Pulmonary artery endothelial cell (primary cell): ENCODE measurements at places on chromosomes 11 and 22. TPM values are rescaled to one million over a fixed set of nuclear protein-coding genes. Genes with fewer than 3 reads are reported as not detected.

- DNase-seq, result no peak
Measured at GRCh38 chr11:12126344-12127019, 16.1 kb downstream of the MICAL2 start.

- no peak for DNase-seq
Measured at GRCh38 chr11:5489576-5490357, 1.3 kb downstream of the OR52D1 start.

- no peak for DNase-seq
Measured at GRCh38 chr11:106399624-106400023, 322.2 kb downstream of the AASDHPPT start.

GRCh38 chr22:49924113-49924833, 5.8 kb downstream of the CRELD2 start:
- no peak for DNase-seq

DNA sequence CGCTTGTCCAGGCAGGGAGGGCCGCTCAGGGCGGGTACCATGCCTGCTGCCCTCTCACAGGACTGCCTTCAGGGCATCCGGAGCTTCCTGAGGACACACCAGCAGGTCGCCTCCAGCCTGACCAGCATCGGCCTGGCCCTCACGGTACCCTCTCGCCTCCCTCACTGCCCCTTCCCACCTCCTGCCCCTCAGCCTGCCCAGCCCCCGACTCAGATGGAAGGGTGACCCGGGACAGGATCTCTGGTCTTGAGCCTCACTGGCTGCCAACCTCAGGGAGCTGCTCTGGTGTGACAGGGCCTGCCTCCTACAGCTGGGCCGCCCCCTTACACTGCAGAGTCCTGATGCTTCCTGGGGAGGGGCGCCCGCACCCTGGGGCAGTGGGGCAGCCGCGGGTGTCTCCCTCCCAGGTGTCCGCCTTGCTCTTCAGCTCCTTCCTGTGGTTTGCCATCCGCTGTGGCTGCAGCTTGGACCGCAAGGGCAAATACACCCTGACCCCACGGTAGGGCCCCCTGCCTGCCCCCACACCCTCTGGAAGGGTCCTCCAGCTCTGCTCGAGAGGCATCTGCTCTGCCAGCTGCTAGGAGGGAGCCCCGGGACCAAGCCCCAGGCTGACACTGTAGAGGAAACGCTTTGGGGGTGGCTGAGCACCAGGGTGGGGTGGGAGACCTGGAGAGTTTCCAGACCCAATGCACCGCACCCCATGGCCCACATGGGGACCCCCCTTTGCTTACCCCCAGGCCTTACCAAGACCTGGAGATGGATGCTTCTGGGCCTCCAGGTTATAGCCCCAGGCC, 14.6 kb downstream of the TSPAN32 start:
- no peak for DNase-seq

GRCh38 chr22:19779685-19780268, 19.2 kb downstream of the TBX1 start:
- no peak for DNase-seq

The ZBTB16 gene
- total RNA-seq, result 17.3 and 41.7 TPM in 2 replicates

- no peak for DNase-seq
Measured at GRCh38 chr11:93861808-93862207, 11.4 kb upstream of the VSTM5 start.

DNA sequence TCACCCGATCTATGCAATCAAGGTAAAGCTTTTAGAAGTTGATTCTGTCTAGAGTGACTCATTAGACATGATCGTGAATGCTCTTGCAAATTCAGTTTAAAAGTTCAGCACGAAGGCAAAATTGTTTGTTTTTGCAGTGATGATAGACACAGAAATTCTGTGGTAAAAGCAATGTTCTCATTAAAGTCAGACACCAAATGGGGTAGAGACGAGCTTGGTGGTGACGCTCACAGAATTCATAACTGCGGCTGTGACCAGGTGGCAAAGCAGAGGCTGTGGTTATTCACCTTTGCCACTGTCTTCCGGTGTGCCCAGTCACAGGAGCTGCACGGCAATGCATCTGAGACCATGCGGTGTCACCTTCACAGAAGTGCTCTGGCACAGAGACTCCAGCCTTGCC, 83.4 kb downstream of the WNT7B start:
- DNase-seq, result no peak

The DRICH1 gene
- 0.13 TPM in 1 of 2 replicates, not detected in the other for total RNA-seq

The SHISAL1 gene
- under 0.01 TPM in 1 of 2 replicates, not detected in the other for total RNA-seq

- no peak for DNase-seq
Measured at GRCh38 chr11:90587896-90588295, 365.0 kb upstream of the CHORDC1 start.

The OR51G2 gene
- not detected in 2 replicates for total RNA-seq

DNA sequence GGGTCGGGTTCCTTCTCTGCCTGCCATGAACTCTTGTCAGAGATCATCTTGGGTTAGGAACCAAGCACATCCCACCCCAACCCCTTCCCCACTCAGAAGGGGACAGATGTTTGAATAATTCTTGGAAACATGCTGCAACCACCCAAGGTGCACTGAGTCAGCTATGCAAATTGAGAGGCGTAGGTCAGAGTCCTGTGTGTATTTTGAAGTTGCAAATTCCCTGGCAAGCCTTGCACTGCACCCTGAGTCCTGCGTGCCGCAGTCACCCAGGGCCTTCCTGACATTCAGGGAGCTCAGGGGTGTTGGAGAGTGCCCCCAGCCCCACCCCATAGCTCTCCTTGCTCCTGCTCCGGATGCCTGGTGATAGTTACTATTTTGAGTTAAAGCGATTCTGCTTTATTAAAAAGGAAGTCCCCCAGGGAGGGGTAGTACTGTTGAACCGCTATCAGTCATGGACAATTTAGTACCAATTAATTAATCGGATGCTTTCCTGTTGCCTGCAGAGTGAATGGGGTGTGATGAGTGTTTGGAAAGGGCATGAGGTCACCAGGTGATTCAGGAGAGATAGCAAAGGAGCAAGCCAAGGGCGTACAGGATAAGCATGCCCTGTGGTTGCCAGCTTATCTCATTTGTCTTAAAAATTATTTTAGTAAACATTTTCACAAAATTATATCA, 123.7 kb downstream of the GRIK4 start:
- DNase-seq, result no peak

DNA sequence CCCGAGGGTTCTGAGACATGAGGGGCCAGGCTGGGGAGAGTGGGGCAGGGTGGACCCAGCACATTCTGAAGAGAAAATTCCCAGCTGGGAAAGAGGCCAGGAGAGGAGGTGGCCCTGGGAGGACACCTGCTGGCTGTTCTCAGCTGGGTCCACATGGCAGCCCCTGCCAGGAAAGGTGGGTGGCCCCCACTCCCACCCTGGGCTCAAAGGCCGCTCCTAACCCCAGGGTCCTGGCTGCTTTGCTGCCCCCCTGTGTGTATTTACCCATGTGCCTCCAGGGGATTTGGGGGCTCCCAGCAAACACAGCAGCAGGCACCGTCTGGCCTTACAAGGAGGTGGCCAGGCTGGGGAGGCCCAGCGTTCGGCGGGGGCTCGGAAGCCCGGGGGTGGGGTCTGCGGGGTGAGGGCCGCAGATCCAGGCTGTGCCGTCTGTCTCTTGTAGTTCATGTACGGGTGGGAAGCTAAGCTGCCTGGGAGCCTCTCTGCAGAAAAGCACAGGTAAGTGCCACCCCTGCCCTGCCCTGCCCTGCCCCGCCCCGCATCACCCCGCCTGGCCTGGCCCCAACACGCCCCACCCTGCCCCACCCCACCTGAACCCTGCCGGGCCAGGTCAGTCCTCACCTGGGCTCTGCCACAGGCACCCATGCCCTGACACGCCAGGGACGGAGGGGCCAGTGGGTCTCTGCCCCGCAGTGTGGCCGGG, 10.6 kb downstream of the MUC5B start:
- DNase-seq, result no peak

- DNase-seq, result no peak
Measured at GRCh38 chr22:35601743-35602615, 15.2 kb downstream of the MB start.

DNA sequence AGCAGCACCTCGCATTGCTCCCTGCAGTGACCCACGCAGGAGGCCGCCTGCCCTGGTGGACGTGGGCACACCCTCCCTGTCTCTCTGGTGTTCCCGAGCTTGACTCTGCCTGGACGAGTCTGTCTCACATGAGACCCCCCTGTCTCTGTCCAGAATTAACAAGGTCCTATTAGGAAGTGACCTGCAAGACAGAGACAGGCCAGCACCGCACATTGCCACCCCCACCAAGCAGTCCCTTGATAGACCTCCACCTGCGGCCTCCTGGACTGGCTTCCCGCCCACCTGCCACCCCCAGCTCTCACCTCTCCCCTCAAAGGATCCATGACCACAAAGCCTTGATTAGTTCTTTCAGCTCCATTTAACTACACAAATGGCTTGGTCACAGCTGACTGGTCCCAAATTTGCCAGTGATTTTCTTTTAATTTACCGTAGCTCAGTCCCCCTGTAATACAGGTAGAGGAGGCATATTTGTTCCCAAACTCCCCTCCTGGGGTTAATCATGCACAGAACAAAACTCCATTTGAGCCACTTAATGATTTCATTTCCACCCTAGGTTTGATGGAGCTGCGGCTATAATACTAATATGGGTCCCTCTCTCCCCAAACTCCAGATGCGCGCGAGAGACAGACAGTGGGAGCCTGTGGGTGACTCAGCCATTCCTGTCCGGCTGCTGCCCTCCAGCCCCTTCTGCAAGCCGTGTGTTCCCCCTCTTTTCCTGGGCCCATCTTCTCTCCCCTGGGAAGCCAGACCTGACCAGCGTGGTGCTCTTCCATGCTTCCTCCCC, 11.2 kb downstream of the SPATA19 start:
- DNase-seq, result no peak

- no peak for DNase-seq
Measured at GRCh38 chr22:26550498-26551033, 38.3 kb upstream of the TFIP11 start.

DNA sequence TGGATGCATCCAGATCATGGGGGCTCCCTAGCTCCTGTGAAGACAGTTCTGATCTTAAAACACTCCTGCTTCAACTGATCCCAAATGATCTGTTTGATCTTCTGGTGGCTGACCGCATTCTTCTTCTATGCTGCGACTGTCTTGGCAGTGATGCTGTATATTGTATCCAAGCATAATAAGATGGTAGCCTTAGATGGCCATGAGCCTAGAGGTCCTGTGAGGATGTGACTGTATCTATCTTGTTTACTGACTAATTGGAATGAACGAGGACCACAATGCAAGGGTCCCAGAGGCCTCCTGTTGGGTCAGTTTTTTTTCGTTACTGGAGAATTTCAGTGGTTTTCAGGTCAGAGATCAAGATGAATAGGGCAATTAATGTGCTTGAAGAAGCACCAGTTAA, 7.1 kb upstream of the MPEG1 start:
- DNase-seq, result no peak
